Right cardiac atrium (tissue), 5 donors: ENCODE measurements at places on chromosomes 3 and 15. TPM values are rescaled to one million over a fixed set of nuclear protein-coding genes. Genes with fewer than 3 reads are reported as not detected.

ZPLD1 gene
- not detected for polyA plus RNA-seq

ANKRD63 gene
- 0.68 TPM for polyA plus RNA-seq

DAZL gene
- not detected for polyA plus RNA-seq

FGF7 gene
- 21.3 TPM for polyA plus RNA-seq

CEMIP gene
- polyA plus RNA-seq, result 0.23 TPM

BAHD1 gene
- 11.6 TPM for polyA plus RNA-seq

INO80 gene
- 5.8 TPM for polyA plus RNA-seq

LRRN1 gene
- polyA plus RNA-seq, result 0.05 TPM
